ENCODE measurements at places on chromosomes 7 and 10.

- DNase-seq, result no peak
These were observed 257.1 kb downstream of the CAMK1D start for GRCh38 chr10:12606461-12606860.

DNA sequence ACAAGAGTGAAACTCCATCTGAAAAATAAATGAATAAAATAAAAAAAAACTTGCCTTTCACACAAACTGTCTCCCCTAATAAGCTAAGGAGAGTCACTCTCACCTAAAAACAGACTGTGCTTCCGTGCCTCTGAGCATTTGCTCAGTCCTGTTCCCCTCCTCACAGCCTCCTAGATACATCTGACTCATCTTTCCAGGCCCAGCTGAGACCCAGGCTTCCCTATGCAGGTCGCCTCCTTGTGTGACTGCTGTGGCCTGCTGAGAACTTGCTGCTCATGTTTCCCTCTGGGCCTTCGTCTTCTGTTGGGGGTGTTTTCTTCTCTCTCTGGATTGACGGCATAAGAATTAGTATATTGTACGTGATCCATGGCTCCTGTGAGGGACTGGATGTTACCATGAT, 777.7 kb downstream of the LRMDA start:
- DNase-seq, result no peak

- DNase-seq, result no peak
These were observed 2.9 kb downstream of the LRRTM3 start for GRCh38 chr10:66928776-66929175.

DNA sequence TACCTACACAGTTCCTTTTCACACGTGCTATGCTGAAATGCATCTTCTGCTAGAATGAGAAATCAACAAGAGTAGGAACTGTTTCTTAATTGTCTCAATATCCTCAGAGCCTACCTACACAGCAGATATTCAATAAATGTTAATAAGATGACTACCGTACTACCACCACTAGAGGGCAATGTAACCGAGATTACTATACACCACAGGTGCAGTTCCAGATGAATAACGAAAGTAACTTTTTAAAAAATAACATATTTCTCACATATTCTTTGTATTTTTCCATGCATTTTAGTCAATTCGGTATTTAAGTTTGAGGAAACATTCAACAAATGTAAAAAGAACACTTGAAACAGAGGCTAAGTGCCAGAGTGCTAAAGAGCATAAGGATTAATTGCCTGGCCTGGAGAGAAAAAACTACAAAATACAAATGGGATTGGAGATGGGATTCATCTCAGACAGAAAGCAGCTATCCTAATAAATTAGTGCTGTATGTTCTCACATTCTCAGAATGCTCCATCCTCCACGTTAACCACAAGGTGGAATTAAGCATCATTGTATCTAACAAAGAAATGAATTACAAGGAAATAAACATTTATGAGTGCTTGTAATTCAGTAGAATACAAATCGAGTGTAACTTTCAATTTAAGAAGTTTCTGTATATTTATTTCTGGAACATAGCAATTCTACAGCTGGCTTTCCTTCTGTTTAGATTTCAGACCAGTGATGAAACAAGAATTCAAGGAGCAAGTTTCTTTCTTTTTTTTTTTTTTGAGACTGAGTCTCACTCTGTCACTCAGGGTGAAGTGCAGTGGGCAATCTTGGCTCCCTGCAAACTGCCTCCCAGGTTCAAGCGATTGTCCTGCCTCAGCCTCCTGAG, 20.3 kb upstream of the HECTD2 start:
- no peak for DNase-seq

DNA sequence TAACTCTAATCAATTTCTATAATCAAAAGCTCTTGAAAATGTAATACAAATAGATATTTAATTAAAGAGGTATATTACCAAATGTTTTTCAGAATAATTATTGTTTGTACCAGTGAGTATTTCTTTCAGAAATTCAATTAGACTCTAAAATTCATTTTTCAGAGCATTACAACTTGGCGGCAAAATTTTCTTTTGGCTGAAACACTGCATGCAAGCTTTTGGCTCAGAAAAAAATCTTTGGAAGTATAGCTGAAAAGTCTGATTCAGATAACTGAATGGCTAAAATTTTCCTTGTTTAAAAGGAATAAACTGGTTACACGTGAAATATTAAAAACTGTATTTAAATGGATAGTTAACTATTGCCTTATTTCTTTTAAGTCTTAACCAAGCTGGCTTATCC, 202.6 kb upstream of the KAT6B start:
- no peak for DNase-seq

GRCh38 chr10:82277591-82277990, 402.6 kb downstream of the NRG3 start:
- DNase-seq, result no peak

GRCh38 chr7:132191418-132191817, 384.9 kb downstream of the PLXNA4 start:
- no peak for DNase-seq

DNA sequence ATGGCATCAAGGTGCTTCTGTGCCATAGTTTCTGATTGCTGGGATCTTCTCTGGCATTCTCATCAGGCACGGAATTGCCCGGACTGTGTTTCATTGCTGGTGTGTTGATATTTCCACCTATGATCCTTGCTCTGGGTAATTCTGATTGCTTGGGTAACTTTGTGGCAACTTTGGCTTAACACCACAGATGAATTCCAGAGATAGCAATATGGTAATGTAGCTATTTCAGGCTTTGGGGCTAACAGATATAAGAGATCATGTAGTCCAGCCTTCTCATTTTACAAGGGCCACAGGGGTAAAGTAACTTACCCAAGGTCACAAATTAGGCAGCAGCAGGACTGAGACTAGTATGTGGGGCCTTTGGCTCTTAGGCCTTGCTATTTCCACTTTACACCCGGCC, 53.9 kb upstream of the PLPP4 start:
- no peak for DNase-seq

- no peak for DNase-seq
These were observed 86.7 kb downstream of the MDFIC start for GRCh38 chr7:115008465-115009114.

GRCh38 chr10:114291076-114291475, 52.0 kb downstream of the VWA2 start:
- DNase-seq, result no peak

DNA sequence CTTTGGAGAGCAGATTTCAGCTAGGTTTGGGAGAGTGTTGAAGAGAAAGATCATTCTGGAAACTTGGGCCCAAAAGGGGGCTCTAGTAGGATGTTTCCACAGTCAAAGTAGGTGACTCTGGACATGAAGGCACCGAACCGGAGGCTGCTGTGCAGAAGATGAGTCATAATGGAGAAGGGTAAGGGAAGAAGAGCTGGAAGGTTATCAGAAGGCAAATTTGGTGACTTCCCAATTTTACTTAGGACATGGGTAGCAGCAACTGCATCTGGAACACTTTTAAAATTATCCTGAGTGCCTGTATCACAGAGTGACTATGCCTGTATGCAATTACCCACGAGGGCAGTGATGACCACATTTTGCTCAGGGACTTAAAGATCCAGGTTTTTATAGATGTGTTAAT, 38.8 kb downstream of the PIK3AP1 start:
- DNase-seq, result no peak

GRCh38 chr7:40826411-40827221, 691.8 kb downstream of the SUGCT start:
- no peak for DNase-seq

DNA sequence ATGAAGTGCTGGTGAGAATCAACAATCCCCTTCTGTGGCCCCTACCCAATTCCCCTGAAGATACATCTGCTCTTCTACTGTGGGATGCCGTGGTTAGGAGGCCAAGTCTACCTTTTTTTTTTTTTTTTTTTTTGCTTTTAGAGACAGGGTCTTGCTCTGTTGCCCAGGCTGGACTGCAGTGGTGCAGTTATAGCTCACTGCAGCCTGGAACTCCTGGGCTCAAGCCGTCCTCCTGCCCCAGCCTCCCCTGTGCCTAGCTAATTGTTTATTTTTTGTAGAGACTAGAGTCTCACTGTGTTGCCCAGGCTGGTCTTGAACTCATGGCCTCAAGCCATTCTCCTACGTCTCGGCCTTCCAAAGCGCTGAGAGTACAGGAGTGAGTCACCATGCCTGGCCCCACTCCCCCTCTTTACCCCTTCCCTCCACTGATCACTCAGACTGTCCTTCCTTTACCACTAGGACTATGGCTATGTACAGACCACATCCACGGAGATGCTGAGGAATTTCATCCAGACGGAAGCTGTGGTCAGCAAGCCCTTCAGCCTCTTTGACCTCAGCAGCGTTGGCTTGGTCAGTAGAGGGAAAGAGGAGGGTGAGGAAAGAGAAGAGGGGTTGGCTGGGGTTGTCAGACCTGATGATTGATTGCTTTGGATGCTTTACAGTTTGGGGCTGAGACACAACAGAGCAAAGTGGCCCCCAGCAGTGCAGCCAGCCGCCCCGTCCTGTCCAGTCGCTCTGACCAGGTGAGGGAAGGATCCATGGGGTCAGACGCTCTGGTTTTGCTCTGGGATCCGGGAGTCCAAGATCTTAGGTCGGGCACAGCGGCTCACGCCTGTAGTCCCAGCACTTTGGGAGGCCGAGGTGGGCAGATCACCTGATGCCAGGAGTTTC, 1.8 kb downstream of the AP4M1 start:
- DNase-seq, result no peak

DNA sequence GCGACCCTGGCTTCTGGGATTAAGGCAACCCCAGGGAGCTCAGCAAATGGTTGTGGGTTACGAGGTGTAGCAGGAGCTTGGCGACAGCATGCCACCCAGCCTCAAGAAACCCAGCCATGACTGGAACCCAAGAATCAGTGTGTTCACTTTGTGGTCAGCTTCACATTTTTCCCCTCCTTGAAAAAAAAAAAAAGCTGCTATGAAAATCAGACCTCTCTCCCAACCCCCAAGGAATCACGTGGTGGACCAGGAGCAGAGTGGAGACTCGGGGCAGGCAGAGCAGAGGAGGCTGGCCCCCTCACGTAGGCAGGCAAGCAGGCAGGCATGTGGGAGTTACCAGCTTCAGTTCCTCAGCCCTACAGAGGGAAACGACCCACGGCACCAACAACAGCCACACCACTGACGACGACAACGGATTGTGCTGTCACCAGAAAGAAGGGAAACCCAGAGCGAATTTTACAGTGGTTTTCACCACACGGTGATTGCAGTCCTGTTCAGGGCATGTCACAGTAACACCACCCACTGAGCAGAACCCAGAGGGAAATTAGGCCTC, 203.4 kb downstream of the SLC25A13 start:
- DNase-seq, result no peak

DNA sequence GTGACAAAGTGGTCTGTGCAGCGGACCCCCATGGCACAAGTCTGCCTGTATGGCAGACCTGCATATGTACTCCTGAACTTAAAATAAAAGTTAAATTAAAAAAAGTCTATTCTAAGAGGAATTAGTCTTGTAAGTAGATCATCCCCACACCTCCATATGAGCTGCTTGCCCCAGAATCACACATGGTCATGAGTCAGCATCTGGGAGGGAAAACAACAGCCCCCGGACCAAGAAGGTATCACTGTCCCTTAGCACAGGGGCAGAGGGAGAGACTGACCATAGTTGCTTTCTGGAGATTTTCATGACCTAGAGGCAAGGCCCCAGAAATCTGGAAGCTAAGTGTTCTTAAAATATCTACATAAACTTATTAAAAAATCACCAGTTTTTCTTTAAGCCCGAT, 86.6 kb upstream of the PDK4 start:
- DNase-seq, result no peak

DNA sequence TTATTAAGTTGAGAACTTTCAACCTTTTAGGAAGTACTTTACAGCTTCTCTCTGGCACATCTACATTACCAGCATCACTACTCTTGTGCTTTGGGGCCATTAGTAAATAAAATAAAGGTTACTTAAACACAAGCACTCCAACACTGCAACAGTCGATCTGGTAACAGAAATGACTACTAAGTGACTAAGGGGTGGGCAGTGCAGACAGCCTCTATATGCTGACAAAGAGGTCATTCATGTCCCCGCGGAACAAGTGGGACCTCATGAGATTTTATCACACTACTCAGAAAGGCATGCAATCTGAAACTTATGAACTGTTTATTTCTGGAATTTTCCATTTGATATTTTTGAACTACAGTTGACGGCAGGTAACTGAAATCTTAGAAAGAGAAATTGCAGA, 111.3 kb upstream of the DNAJB12 start:
- no peak for DNase-seq

- no peak for DNase-seq
These were observed 17.0 kb downstream of the XPNPEP1 start for GRCh38 chr10:109906316-109906715.

GRCh38 chr10:70370766-70371165, 11.7 kb downstream of the LRRC20 start:
- no peak for DNase-seq

DNA sequence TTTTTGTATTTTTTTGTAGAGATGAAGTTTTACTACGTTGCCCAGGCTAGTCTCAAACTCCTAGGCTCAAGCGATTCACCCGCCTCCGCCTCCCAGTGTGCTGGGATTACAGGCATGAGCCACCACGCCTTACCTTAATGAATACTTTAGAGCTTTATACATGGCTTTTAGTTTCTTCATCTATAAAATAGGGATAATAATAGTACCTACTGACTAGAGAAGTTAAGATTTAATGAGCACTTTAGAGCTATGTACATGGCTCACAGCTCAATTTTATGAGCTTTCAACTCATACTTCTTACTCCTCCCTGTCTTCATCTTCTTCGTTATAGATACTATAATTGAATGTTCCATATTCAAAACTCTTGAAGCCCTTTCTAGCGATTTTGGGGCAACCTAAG, 229.7 kb upstream of the KAT6B start:
- DNase-seq, result no peak

DNA sequence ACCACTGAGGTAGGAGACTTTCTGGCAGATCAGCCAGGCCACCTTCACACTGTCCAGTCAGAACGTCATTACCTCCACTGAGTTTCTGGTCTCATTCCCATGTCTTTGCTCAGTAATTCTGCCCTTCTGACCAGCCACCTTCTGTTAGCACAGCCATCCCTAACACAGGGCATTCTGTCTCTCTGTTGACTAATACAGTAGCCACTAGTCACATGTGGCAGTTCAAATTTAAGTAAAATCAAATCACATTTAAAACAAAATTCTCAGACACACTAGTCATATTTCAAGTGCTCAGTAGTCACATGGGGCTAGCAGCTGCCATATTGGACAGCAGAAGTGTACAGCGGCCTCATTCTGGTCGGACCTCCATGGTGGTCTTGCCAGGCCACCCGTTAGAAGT, 7.4 kb downstream of the CPSF4 start:
- DNase-seq, result no peak

DNA sequence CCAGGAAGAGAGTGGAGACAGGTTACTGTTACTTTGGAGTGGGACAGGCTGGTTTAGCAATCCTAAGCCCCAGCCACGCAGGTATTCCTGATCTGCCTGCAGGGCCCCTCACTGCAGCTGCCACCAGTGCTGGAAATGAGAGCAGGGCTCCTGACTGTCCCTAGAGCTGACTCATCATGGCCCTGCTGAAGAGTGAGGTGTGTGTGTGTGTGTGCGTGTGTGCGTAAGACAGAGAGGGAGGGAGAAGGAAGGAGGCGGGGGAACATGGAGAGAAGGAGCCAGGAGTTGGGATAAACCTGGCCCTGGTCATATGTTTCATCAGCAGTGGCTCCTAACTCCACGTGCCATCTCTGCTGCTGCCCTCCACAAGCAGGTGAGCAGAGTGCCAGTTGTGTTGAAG, 3.6 kb downstream of the FOXI2 start:
- no peak for DNase-seq

Data from activated CD8-positive, alpha-beta memory T cell treated with anti-CD3 and anti-CD28 coated beads for 24 hours (primary cell).